ENCODE measurements at places on chromosomes 6 and 20. TPM values are rescaled to one million over a fixed set of nuclear protein-coding genes. Genes with fewer than 3 reads are reported as not detected.

GSTA4 gene
- 0.56 TPM for total RNA-seq

JAG1 gene
- 0.98 TPM for total RNA-seq

RNASET2 gene
- total RNA-seq: 210 TPM

C6orf118 gene
- not detected for total RNA-seq

DNA sequence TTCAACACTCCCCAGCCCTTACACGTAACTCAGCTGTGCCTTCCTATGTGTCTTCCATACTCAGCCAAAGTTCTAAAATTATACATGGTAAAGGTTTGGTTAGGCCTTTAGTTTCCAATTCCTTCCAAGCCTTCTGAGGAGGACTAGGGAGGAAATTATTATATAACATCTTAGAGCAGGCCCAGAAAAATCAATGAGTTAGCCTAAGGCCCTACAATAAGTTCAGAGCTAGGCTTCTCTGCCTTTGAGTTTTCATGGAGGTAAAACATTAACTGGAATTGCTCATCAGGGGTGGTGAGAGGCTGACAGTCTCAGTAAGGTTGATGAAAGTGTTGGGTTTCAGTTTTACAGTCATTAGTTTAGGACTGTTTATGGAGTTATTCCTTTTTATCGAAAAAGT, 286.0 kb downstream of the ADGB start:
- no peak for ATAC-seq
- H3K27ac ChIP-seq: no peak overlapping the region
- no peaks in the 10 kb centered on the region for H3K36me3 ChIP-seq
- no peaks in the 10 kb centered on the region for H3K4me1 ChIP-seq
- peaks cover 3% of the 10 kb centered on the region for H3K27me3 ChIP-seq

DNA sequence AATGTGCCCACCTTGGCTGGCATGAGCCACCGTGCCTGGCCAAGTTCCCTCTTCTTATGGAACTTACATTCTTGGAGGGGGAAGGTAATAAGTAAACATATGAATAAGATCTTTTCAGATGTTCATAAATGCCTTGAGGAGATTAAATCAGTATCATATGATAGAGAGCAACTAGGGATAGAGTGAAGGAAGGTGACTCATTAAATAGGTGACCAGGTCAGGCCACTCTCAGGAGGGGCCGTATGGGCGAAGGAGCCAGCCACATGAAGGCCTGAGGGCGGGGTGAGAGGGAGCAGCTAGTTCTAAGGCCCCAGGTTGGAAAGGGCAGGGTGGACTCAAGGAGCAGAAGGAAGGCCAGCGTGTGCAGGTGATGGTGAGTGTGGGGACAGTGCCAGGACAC, 91.1 kb downstream of the UST start:
- no peaks in the 10 kb centered on the region for H3K27me3 ChIP-seq
- peak overlapping the region; percentile 5 for H3K27ac ChIP-seq
- no peak for ATAC-seq
- H3K36me3 ChIP-seq: no peaks in the 10 kb centered on the region
- peaks cover 22% of the 10 kb centered on the region for H3K4me1 ChIP-seq
- H3K4me3 ChIP-seq: no peak overlapping the region

- H3K4me1 ChIP-seq: peaks cover 10% of the 10 kb centered on the region
- no peak overlapping the region for H3K4me3 ChIP-seq
- H3K27me3 ChIP-seq: no peaks in the 10 kb centered on the region
- H3K27ac ChIP-seq: peak overlapping the region; percentile 10
- H3K36me3 ChIP-seq: peaks cover 87% of the 10 kb centered on the region
Observed at GRCh38 chr6:36492621-36493020, 49.8 kb downstream of the KCTD20 start.

DNA sequence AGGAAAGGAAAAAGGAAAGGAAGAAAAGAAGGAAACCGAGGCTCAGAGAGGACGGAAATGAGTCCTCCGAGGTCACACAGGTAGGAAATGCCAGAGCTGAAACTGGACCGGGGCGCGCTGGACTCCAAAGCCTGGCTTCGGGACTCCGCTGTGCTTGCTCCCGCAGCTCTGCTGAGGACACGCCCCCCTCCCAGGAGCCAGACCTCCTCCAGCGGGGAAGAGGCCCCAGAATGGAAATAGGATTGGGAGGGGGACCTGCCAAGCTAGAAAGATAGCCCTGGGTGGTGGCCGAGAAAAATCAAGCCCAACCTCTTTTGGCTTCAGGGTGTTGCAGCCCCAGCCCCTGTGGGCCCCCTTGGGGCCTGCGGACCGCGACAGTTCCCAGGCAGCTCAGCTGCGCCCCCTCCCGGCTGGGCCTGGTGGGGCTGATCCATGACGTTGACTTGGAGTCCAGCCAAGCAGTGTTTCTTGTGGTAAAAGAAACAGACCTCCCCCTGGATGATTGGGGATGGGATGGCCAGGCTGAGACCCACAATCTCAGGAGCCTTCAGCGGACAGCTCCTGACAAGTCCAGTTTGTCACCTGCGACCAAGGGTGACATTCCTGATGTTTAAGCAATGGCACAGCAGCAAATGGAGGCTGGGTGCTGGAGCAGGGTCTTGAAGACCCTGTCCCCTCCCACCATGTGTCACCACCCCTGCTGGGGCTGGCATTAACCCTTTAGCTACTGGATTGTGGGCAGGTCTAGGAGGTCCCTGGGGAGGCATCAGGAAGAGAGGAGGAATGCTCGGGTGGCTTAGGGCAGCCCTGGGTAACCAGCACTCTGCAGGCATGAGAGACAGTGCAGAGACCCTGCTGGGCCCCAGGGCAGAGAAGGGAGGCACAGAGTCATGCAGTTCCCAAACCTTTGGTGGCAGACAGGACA, 55.4 kb downstream of the RIPOR3 start:
- H3K4me1 ChIP-seq: no peaks in the 10 kb centered on the region
- ATAC-seq: peak; percentile 51
- no peaks in the 10 kb centered on the region for H3K27me3 ChIP-seq
- no peak overlapping the region for H3K4me3 ChIP-seq
- no peaks in the 10 kb centered on the region for H3K36me3 ChIP-seq

- H3K4me3 ChIP-seq: no peak overlapping the region
- H3K4me1 ChIP-seq: no peaks in the 10 kb centered on the region
- H3K36me3 ChIP-seq: no peaks in the 10 kb centered on the region
Observed at GRCh38 chr20:43895235-43895634, 19.4 kb upstream of the TOX2 start.

DNA sequence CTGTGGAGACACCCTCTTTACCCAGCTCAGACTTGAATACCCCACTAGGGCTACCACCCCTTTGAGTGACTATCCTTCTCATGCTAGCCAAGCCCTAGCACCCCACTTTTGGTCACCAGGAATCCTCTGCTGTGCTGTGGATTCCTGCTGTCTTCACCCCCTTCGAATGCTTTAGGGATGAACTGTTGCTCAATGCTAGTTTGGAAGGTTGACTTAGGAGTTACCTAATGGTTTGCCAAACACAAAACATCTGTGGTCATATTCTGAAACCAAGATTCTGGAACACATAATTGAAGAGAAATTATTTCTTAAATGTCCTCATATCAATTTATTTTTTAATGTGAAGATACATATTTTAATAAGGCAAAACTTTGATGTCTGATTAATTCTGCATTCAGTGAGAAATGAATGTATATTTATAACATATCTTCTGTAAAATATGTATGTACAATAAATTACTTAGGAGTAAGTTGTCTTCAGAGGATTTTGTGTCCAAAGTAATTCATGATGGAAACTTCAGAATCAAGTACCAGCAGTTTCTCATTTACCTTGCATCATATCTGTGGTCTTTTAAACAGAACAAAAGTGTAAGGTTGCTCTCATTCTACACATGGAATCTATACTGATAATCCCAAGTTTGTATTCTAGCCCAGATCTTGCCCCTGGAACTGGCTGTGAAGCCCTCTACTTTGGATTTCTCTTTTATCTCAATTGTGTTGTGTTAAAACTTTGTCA, 46.9 kb downstream of the TMEM200A start:
- no peak overlapping the region for H3K4me3 ChIP-seq
- H3K27me3 ChIP-seq: no peaks in the 10 kb centered on the region
- no peak for ATAC-seq
- no peaks in the 10 kb centered on the region for H3K36me3 ChIP-seq
- no peaks in the 10 kb centered on the region for H3K4me1 ChIP-seq
- no peak overlapping the region for H3K27ac ChIP-seq

DNA sequence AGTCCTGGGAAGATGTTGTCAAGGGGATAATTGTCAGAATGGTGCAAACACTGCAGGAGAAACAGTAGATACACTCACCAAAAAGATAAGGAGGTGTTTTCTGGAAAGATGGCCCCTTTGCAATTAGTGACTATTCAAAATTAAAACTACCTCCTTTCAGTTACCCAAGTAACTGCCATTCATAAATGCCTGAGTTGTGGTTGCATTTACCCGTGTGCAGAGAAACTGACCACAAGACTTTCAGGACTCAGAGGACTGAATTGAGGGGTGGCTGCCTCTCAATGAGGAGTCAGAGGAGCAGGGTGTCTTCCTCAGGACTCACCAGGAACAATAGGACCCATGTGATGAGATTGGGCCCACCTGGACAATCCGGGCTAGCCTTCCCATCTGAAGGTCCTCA, 39.0 kb downstream of the GCM1 start:
- H3K36me3 ChIP-seq: no peaks in the 10 kb centered on the region
- ATAC-seq: peak; percentile 34
- no peak overlapping the region for H3K27ac ChIP-seq
- no peaks in the 10 kb centered on the region for H3K27me3 ChIP-seq

DNA sequence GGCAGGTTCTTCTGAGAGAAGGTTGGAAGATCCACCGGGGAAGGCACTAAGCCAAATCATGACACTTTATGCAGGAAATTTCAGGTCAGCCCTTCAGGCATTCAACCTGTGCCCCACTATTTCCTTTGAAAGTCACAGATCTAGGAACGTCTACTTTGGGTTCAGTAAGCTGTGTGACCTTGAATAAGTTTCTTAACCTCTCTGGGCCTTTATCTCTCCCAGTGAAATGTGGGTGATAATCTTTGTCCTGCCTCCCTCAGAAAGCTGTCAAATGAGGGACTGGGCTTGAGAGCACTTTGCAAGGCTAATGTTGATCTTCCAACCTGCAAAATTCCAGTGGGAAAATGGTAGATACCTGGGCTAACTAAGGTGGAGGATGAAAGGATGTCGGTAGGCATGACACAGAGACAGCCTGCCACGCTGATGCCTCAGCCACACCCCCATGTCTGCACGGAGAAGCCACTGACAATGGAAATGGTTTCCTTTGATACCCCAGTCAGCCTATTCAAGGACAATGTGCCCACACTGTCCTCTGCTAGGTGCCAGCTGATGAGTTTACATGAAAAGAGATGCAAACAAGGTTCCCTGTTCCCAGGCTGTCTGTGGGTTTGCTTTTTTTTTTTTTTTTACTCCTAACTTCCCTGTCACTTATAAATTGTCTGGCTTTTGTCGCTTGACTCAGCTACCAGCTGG, 9.3 kb downstream of the BNIP5 start:
- H3K27me3 ChIP-seq: peaks cover 9% of the 10 kb centered on the region
- ATAC-seq: no peak
- no peak overlapping the region for H3K27ac ChIP-seq
- no peak overlapping the region for H3K4me3 ChIP-seq
- no peaks in the 10 kb centered on the region for H3K4me1 ChIP-seq

- H3K27me3 ChIP-seq: peaks cover 11% of the 10 kb centered on the region
- H3K4me1 ChIP-seq: no peaks in the 10 kb centered on the region
- ATAC-seq: no peak
Observed at GRCh38 chr20:39338469-39339376, 376.6 kb downstream of the DHX35 start.

DNA sequence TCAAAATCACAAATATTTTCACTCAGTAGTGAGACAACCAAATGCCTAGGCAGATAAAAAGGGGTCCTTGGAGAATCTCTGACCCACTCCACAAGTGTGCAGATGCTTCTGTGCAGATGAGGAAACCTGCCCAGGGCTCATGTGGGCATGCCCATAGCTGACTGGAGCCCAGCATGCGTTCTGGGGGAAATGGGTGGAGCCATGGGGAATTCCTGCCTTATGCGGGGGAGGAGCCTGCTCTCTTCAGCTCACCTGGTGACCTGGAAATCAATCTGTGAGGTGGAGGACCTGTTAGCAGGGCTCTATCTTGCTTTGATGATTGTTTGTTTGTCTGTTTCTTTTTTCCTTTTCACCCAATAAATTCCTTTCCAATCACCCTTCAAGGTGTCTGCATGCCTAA, 23.4 kb upstream of the PLN start:
- no peak overlapping the region for H3K4me3 ChIP-seq
- H3K27ac ChIP-seq: no peak overlapping the region
- ATAC-seq: no peak
- no peaks in the 10 kb centered on the region for H3K27me3 ChIP-seq
- H3K36me3 ChIP-seq: peaks cover 53% of the 10 kb centered on the region

- no peak for ATAC-seq
- H3K27ac ChIP-seq: no peak overlapping the region
- no peak overlapping the region for H3K4me3 ChIP-seq
Observed at GRCh38 chr6:148169706-148170105, 172.9 kb upstream of the SASH1 start.

DNA sequence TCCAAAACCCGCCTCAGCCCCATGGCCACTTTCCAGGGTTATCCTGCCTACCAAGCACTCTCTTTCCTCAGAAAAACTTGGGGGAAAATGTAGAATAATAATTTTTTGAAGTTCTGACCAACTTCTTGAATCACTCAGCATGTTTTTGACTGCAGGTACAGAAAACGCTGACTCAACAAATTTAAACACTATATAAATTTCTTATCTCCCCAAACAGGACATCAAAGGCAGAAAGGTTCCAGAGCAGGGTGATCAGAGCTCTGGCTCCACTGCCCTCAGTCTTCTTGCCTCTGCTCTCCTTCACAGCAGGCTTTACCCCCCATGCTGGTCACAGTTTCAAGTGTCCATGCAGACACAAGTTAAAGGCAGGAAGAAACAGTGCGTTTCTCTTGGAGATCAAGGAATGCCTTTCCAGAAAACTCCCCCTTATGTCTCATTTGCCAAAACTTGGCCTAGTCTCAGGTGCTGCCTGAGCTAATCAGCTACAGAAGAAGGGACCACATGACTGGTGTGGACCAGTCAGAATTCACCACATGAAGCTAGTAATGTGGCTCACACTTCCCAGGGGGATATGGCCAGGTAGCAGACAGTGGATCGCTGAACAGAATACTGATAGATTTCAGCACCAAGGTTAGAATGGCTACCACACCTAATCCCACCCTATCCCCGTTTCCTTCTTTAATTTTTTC, 24.4 kb upstream of the SLC17A3 start:
- no peaks in the 10 kb centered on the region for H3K4me1 ChIP-seq
- H3K27ac ChIP-seq: no peak overlapping the region
- no peak for ATAC-seq

DNA sequence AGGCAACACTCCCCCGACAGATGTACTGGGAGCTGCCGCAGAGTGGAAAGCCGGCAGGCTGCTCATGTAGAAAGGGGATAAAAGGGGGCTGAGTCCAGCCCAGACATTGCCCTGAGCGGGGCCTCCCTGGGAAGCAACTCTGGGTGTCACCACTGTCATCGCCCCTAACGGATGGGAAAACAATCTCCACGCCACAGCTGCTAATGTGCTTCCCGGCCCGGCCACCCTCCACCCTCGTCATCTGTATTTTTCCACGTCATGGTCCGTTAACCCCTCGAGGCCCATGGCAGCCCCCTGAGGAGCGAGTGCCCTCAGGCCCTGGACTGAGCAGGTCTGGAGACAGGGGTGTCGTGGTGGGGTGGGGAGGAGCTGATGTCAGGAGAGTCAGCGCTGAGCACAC, 227.4 kb downstream of the DLL1 start:
- no peak overlapping the region for H3K4me3 ChIP-seq
- H3K4me1 ChIP-seq: no peaks in the 10 kb centered on the region

- no peak overlapping the region for H3K27ac ChIP-seq
- peaks cover 5% of the 10 kb centered on the region for H3K36me3 ChIP-seq
- H3K4me1 ChIP-seq: peaks cover 8% of the 10 kb centered on the region
- H3K27me3 ChIP-seq: peaks cover 11% of the 10 kb centered on the region
- ATAC-seq: no peak
- H3K4me3 ChIP-seq: no peak overlapping the region
Observed at GRCh38 chr6:169841907-169842606, 90.6 kb downstream of the ERMARD start.

Data from activated T-helper 17 cell treated with anti-CD3 and anti-CD28 coated beads, Interleukin-2, amount 50 U/mL, for 72 hours (primary cell).